ENCODE measurements at places on chromosomes 6 and 20.

DNA sequence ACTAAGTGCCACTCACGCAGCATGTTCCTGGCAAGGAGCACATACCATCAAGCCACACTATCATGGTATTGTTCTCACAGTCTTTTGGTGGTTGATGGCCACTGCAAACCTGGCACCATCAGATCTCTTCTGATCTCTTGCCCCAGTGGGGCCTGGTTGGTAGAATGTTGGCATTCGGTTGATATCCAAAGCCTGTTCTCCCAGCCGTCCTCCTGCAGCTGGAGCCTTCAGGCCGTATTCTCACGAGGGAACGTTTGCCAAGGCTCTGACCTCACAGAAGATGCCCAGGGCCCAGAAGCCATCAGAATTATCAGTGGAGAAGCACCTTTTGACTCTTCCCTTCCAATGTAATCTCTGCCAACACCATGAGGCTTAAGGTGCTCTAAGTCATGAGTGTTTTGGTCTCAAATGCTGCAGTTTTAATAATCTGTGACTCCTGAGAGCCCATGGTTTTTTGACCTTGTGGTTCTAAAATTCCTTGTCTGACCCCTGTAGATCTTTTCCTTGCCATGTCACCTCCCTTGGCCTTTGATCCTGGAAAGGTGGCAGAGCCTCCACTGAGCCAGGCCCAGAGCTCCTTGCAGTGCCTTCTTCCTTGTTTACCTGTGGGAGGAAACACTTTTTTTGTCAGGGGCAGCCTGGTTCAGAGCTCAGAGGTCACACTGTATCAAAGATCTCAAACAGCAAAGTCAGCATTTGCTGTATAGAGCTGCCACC is 27.8 kb downstream of the POFUT1 start:
- DNase-seq: no peak

DNA sequence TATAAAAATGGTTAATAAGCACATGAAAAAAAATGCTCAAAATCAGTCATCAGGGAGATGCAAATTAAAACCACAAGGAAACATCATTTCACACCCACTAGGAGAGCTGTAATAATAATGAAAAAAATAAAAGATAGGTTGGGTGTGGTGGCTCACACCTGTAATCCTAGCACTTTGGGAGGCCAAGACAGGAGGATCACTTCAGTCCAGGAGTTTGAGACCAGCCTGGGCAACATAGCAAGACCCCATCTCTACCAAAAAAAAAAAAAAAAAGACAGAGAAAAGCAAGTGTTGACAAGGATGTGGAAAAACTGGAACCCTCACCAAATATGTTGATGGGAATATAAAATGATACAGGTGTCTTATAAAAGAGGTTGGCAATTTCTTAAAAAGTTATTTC is 3.0 kb upstream of the MYLK4 start:
- DNase-seq: no peak

- DNase-seq: no peak
Measured at GRCh38 chr6:123182998-123183397, 187.0 kb downstream of the CLVS2 start.

DNA sequence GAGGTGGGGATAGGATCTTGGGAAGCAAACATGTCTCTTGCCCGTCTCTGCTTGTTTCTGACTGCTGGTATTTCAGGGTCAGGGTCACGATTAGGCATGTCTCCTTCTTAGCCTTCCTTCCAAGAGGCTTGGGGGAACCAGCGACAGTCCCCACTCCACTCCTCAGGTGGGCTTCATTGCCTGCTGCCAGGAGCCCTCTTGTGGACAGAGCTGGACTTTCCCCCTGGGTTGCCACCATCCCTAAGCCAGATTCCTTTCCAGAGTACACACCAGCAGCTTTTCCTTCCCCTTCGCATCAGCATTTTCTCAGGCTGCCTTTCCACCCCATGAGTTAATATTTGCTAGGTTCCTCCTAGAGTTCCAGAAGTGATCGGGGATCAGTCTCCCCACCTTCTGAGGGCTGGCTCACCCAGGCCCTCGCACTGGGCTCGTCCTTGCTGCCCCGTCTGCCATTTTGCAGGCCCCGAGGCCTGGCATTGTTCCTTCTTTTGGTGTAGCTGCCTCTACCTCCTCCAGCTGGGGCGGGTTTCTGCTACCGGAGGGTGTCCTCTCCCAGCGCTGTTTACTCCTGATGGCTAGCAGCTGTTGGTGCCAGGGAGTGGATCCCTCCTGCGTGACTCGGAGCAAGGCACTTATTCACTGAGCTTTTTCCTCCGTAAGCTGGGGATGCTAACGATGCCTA is 8.8 kb upstream of the C20orf144 start:
- no peak for DNase-seq

GRCh38 chr20:44702776-44703175 is 12.4 kb upstream of the CCN5 start:
- DNase-seq: no peak

DNA sequence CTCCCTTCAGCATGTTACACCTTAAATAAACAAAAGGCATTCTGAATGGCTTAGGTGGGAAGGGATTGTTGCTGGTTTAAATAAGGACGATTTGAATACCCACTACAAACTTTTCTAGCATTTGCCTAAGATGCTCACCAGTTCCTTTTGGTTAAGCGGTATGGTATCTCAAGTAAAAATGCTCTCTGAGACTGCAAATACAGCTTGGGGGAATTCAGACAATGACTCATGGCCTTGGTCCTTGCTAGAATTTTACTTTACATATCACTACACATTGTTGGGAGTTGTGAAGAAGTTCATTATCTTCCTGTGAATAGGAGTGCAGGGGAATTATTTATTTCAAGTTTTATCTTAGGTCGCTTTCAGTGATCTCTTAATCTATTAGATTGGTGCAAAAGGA is 670.7 kb downstream of the UTRN start:
- no peak for DNase-seq

DNA sequence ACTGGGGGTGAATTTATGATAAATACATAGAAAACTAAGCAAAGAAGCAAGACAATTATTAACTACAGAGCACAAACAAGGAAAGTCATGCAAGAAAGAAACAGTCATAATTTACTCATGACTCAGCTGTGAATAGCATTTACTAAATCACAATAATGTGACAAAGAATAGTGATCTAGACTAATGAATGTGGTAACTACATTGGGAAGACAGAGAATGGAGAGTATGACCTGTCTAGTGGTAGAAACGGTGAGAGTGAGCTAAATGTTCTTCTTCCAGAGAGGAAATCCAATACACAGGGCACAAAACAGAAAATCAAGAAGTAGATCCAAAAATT is 153.5 kb upstream of the DST start:
- no peak for DNase-seq

All from activated T-helper 1 cell treated with Interleukin-2 at 50 U/mL for 16 hours (primary cell).